NCI-H510A treated with DMSO at 0.1 percent for 48 hours (cell line): ENCODE measurements at places on chromosomes 6 and 20.

GRCh38 chr6:24927277-24927955 lies 8.3 kb downstream of the RIPOR2 start:
- DNase-seq: no peak

GRCh38 chr20:54479138-54479906 lies 3.9 kb downstream of the DOK5 start:
- no peak for DNase-seq

DNA sequence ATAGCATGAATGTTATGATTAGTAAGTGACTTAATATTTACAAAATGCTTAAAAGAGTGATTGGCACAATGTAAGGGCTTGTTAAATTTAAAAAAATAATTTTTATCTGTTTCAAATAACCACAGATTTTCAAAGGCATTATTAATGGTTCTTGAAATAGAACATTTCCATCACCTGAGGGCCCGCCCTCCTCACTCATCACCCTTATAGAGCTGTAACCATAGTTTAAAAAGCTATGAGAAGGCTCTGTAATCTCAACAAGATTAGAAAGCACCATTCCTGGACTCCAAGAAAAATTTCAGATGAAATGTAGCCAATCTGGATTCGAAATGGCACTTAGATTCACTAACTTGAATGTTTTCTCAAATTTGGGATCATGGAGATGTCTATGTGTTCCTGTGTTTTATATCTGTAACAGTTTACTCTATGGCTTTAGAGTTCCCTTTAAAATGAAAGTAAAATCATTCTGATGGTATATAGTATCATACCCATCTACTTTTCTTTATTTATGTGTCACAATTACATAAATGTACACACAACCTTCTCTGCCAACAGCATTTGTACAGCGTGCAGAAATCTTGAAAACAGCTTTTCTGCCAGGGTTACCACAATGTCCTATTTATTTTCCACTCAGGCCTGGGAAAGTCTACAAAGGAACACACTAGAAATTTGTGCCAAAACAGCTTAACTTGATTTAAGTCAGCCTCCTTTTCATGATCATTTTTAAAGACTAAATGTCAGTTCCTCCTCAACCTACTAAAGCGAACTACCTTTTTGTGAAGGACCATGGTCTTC lies 207.7 kb downstream of the TBX18 start:
- no peak for DNase-seq

GRCh38 chr20:8473459-8473858 lies 341.4 kb downstream of the PLCB1 start:
- peak; percentile 21 for DNase-seq

GRCh38 chr20:50388733-50389437 lies 121.3 kb upstream of the PTPN1 start:
- DNase-seq: no peak

DNA sequence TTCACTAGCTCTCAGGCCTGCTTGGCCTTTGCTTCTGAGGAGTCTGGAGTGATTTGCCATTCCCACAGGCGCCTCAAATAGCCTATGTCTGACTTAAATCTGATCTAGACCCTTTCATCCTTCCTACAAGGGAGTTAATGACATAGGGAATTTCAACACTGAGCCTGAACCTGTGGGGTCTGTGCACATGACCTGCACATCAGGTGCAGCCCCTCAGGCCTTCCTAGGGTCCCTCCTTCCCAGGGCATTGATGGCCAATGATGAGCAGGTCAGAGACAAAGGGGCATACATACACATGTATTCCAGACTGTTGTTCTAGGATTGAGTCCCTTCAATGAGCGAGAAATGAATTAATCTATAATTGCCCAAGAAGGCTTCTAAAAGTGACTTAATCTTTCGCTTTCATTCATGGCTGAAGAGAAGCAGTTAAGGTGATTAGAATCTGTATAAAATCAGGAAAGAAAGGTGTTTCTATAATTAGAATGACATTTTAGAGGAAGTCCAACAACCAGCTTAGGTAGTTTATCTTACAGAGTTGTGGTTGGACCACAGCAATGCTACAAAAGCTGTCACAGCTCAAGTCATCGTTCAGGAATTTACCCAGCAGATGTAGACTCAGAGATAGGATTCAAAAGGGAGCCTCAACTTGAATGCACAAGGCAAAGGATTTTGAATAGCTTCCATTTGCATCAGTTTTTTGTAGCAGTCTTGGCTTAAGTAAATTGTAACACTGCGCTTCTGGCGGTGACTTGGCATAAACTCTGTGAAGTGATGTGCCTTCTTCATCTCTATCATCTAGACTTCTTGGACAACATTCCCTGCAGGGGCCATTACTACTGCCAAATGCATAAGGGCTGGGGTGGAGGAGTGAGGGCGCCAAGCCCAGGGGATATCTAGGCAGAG lies 27.0 kb upstream of the TBC1D7 start:
- no peak for DNase-seq

DNA sequence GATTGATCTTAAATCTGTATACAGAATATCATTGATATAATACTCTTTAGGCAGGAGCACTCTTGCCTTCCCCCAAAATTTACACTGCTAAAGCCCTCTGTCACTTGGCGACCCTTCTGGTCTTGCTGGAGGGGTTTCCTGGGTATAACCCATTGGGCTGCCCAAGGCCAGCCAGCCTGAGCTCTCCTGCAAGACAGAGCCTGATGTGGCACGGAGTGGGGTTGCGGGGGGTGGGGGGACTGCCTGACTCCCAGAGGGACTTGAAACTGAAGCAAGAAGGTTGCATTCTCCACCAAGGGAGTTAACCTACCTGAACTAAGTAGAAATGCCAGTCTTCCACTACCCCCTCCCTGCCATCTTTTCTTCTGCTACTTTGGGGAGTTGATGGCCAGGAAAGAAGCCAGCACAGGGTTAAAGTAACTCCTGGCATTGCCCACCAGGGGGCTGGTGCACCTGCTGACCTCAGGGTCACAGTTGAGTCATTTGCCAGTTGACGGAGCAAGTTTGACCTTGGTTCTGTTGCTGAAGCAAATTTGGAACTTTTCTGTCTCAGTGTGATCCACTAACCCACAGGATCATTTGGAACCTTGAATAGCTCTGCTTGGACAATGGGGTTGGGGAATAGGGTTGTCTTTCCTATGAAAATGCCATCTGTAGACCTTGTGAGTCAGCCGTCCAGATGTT lies 79.4 kb downstream of the ASXL1 start:
- no peak for DNase-seq

GRCh38 chr6:32413427-32414047 lies 6.6 kb upstream of the BTNL2 start:
- DNase-seq: peak; percentile 78

GRCh38 chr6:133553652-133554051 lies 312.5 kb downstream of the EYA4 start:
- peak; percentile 1 for DNase-seq

DNA sequence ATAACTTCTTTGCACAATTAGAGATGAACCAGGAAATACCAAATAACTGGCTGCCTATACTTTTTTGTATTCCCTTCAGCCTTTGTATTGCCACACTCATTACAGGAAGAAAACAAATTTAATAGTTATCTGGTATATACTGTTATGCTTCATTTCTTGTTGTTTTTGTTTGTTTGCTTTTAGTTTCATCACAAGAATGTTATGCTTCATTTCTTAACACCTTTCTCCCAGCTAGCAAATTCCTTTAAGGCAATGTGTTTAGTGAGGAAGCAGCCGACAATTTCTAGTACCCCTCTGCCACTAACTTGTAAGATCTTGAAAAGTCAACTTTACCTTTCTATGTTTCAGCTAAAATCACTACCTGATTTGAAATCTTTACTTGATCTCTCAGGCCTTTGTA lies 1.4 kb downstream of the NCOA6 start:
- no peak for DNase-seq

DNA sequence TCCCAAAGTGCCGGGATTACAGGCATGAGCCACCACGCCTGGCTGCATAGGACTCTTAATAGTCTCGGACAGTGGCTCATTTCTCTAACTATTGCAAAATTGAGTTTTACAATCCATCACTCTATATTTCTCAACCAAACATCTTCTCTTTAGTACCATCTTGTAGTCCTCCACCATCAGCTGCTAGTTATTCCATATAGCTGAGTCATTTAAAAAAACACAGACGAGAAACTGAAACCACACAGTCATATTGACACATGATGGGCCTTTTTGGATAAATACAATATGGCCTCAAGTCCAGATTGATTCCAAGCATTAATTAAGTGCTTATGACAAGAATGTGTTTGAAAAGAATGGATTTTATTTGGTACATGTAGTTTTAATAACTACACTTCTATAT lies 599.1 kb downstream of the MEI4 start:
- DNase-seq: no peak

- peak; percentile 71 for DNase-seq
Observed at GRCh38 chr6:151209071-151209831, 30.5 kb upstream of the AKAP12 start.

DNA sequence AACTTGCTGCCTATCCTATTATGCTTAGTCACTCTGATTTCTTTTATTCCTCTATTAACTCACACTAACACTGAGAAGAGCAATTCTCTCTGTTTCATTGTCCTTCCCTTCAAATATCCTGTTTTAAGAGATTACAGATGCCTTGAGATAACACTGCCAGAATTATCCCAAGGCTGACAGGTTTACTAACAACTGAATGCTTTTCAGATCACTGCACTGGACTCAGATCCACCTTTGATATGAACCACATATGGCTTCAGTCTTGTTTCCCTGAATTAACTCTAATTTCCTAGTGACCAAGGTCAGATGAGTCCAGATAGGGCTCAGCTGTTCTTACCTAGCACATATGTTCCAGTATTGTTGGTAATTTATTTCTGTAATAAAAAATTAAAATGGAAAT lies 633.1 kb downstream of the GRIK2 start:
- DNase-seq: no peak

GRCh38 chr20:25220021-25220730 lies 24.7 kb downstream of the ENTPD6 start:
- no peak for DNase-seq

GRCh38 chr6:107691062-107691751 lies 132.9 kb downstream of the SCML4 start:
- DNase-seq: peak; percentile 2

DNA sequence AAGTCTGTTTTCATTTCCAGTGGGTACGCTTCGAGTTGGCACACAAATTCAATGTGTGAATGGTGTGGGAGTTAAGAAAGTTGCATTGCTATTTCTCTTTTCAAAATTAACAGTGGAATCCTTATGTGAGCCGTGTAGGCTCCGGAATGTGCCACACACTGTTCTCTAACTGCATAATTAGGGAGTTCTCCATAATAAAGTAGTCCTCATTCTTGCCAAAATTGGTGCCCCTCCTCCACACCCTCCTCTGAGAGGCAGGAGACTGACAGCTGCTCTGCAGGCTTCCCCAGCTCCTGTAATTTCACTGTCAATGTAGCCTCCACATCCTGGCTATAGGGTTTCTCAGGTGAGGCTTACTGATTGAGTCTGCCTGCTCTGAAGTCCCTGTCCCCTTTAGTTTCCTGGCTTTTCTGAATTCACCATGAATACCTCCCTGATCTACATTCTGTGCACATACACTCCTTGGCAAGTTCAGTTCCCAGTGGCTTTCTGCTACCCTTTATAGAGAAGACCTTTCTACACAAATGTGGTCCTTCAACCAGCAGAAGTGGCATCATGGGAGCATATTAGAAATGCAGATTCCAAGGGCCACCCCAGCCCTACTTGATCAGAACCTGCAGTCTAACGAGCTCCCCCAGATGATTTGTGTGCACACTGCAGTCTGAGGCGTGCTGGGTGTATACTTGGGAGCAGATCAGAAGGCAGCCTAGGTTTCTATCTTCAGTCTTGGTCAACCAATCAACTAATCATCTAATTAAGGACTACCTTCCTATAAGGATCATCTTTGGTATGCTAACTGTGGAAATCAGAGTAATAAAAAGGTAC lies 19.9 kb upstream of the CCN6 start:
- DNase-seq: no peak

GRCh38 chr6:151900256-151900655 lies 92.8 kb downstream of the ESR1 start:
- DNase-seq: no peak

DNA sequence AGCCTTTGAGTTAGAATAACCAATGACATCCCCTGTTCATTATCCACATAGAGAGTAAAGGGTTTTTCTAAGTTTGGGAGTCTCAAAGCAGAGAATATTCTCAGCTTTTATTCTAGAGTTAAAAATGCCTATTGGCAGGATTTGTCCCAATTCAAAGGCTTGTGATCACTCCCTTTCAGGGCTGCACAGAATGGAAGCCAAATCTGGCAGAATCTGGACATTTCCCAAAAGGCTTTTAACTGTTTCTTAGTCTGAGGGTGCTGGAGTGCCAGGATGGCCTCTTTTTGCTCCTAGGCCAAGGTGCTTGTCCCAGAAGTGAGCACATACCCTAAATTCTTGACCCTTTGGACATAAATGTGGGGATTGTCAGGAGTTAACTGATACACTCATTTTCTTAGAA lies 556.6 kb downstream of the DOK5 start:
- DNase-seq: no peak

- no peak for DNase-seq
Observed at GRCh38 chr6:78749326-78749725, 118.0 kb upstream of the IRAK1BP1 start.

- DNase-seq: peak; percentile 5
Observed at GRCh38 chr20:37992802-37993409, 40.4 kb downstream of the TTI1 start.

DNA sequence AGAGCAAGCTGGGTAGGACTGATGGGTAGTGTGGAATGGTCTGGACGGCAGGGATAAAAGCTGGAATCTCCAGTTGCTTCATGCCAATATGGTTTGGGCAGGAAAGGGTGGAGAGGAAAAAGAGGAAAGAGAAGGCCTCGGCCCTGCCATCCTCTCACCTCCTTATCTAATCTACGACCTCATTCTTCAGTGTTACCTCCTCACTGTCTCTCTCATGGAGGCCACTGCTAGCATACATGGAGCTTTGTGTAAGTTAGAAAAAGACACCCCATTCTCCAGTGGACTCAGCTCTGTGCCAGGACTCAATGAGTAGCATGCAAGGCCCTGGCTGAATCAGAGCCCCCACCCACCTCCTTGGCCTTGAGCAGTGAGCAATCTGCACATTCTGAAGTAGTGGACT lies 6.1 kb upstream of the ARID1B start:
- DNase-seq: no peak

DNA sequence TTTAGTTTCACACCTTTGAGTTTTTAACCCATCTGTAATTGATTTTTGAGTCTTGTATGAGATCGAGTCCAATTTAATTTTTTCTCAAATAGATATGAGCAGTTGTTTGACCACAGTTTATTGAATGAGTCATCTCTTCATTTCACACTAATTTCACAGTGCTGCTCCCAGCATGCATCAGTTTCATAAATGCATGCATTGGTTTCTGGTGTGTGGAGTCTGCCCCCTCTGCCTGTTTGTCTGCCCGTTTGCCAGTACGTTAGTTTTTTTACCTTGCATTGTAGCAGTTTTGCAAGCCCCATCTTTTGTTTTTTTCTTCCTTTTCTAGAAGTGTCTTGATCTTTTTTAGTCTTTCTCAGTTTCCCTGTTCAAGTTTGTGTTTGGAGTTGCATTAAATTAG lies 11.9 kb downstream of the SLX4IP start:
- DNase-seq: no peak

GRCh38 chr6:145247692-145248419 lies 487.5 kb downstream of the EPM2A start:
- no peak for DNase-seq

GRCh38 chr6:87968435-87969278 lies 79.0 kb upstream of the SPACA1 start:
- DNase-seq: peak; percentile 83
